HFFc6 (cell line): ENCODE measurements at places on chromosomes 6 and 20.

GRCh38 chr20:54347166-54347833, 128.1 kb upstream of the DOK5 start:
- DNase-seq: no peak

GRCh38 chr20:49833483-49833882, 20.9 kb downstream of the SLC9A8 start:
- DNase-seq: no peak

- DNase-seq: no peak
These were observed 45.5 kb downstream of the SLC9A8 start for GRCh38 chr20:49858076-49858585.

DNA sequence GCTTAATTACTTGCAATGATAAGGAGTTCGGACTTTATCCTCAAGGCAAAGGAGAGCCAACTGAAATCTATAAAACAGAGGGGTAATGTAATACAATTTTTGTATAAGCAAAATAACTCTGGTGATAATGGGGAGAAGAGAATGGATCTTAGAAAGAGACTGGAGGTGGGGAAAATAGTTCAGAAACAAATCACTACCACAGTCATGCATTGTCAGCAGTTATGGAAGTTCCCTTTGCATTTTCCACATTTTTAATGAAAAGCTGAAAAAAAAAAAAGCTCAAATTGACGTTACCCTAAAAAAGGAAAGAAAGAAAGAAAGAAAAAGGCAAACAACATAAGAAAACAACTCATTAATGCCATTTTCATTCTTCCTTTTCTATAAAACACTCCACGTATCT, 337.6 kb upstream of the HSF2 start:
- DNase-seq: no peak

DNA sequence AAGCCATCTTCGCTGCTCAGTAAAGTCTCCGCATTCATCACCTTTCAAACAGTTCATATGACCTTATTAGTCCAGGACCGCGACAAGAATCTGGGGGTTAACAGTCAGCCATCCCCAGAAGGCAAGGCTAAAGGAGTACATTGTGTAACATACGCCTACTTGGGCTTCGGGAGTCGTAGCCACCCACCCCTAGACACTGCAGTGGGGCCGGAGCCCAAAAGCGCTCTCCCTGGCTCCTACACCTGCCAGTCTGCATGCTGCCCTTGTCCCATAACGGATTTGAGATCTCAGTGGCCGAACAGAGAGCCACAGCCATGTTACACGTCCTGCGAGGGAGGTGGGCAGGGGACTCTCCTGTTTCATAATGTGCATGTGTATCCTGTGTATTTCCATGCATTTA, 1405.5 kb downstream of the GRIK2 start:
- no peak for DNase-seq

- DNase-seq: no peak
These were observed 397.8 kb downstream of the LAMA2 start for GRCh38 chr6:129280749-129281148.

DNA sequence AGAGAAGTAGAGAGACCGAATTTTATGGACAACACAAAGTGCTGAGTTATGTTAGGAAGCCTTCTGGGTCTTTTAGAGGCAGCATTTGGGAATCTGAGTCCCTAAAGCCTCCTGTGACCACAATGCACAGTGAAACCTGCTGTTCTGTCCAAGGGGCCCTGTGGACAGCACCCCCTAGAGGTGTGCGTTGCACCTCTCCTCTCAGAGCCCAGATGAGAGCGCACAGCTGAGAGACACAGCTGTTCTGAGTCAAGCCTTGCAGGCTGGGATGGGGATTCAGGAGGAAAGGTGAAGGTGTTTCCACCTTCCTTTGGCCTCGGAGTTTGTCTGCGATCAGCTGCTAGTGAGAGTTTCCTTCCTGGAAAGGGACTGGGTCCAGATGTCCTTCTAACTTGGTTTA, 13.0 kb downstream of the PCK1 start:
- DNase-seq: no peak

GRCh38 chr6:37059344-37060194, 54.1 kb downstream of the FGD2 start:
- DNase-seq: peak; percentile 96

GRCh38 chr20:62597416-62598115, 44.7 kb upstream of the SLCO4A1 start:
- no peak for DNase-seq

DNA sequence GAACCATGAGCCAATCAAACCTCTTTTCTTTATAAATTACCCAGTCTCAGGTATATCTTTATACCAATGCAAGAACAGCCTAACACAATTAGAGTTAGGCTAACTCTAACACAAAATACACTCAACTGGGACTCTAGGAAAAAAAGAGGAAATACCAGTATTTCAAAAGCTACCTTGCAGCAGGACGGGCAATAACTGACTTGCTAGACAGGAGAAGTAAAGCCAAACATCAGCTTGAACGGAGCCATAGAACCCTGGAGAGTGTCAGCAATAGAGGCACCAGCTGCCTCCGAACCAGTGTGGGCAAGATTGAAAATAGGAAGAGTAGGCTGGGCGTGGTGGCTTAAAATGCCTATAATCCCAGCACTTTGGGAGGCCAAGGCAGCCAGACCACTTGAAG, 162.0 kb upstream of the SOX4 start:
- no peak for DNase-seq

DNA sequence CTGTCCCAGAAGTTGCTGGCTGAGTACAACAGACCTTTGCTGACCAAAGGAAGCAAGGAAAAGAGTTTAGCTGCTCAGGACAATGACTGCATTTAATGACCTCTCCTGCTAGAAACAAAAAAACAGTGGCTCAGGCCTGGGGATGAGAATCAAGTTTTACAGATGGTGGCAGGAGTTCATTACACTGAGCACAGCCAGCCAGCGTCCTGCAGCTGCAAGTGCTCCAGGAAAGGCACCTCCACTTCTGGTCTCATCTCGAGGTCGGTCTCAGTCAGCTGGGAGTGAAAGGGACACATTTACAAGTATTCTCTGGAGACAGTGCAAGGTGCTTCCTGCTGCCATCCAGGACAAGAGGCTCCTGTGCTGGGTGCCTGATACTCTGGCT, 362.7 kb downstream of the THBS2 start:
- no peak for DNase-seq

DNA sequence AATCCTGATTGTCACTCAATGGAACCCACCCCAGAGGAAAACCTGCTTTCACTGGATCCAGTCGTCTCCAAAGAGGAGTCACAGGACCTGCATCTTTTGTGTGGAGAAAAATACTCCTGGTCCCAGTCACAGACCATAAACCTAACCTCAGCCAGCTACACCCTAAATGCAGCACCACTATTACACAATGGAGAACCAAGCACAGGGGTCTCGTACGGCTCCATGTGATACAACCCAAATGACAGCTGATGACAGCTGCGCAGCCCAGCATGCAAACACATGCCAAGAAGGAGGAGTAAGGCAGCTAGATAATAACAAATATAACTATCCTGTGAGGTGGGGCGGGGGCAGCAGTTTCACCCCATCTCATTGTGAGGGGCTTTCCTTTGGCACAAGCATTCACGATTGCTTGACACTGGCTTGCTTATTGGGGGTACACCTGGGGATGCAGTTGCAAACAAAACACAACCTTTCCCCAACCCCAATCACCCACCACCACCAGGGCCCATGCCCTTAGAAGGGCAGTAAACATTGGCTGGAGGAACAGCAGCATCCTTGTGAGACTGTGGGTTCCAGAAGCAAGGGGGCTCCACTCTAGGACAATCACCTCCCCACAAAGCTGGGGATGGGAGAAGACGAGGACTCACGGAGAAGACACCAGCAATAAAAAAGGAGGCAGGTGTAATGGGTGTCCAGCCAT, 51.5 kb downstream of the TRERF1 start:
- DNase-seq: no peak

GRCh38 chr6:20467437-20467836, 65.8 kb downstream of the E2F3 start:
- no peak for DNase-seq

DNA sequence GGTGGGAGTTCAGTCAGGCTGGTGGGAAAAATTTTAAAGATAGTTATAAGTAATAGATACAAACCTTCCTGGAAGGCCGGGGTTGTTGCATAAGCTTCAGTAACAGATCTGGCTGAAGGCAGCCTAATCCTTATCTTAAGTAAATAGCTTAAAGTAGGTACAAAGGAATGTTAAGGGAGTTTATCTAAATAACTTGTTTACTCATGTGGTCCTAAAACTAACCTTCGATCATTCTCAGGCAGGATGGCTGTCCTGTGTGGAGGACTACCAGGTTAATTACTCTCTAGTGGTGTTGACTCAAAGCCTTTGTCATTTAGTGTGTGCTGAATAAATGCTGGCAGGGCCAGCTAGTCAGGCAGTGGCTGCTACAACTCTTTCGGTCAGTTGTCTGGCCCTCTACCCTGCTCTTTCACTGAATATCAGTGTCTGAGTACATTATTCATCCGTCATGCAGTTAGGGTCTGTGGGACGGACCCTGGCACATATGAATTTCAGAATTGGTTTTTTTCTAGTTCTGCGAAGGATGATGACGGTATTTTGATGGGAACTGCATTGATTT, 131.6 kb upstream of the TAB2 start:
- no peak for DNase-seq

- peak; percentile 29 for DNase-seq
These were observed 36.4 kb upstream of the SLC17A4 start for GRCh38 chr6:25717866-25718740.

- no peak for DNase-seq
These were observed 127.3 kb downstream of the ATXN1 start for GRCh38 chr6:16633961-16634360.
